ENCODE measurements at places on chromosomes 12 and 14.
A peak's percentile ranks its signal among the peaks of the same experiment; 100 is the strongest.

- peaks cover 13% of the 10 kb centered on the region for H3K36me3 ChIP-seq
- no peaks in the 10 kb centered on the region for H3K27me3 ChIP-seq
- DNase-seq: peak; percentile 67
- H3K4me3 ChIP-seq: no peak overlapping the region
- no peak overlapping the region for H3K27ac ChIP-seq
Measured at GRCh38 chr12:6608592-6609281, 1.6 kb upstream of the CHD4 start.

GRCh38 chr14:104800771-104801519, at the start of gene ZBTB42:
ZBTB42 (plus strand) TSS chr14:104801101; CDS start chr14:104801198, 97 bp downstream.
- peaks cover 15% of the 10 kb centered on the region for H3K4me1 ChIP-seq
- peak; percentile 80 for DNase-seq
- no peaks in the 10 kb centered on the region for H3K36me3 ChIP-seq
- peak within 1 kb of the TSS; percentile 86 for H3K27ac ChIP-seq
- peaks cover 6% of the 10 kb centered on the region for H3K27me3 ChIP-seq

- H3K27me3 ChIP-seq: no peaks in the 10 kb centered on the region
- no peak for DNase-seq
- H3K4me3 ChIP-seq: peak overlapping the region; percentile 2
- H3K27ac ChIP-seq: peak overlapping the region; percentile 14
Measured at GRCh38 chr14:91858536-91859275, 8.6 kb downstream of the TC2N start.

DNA sequence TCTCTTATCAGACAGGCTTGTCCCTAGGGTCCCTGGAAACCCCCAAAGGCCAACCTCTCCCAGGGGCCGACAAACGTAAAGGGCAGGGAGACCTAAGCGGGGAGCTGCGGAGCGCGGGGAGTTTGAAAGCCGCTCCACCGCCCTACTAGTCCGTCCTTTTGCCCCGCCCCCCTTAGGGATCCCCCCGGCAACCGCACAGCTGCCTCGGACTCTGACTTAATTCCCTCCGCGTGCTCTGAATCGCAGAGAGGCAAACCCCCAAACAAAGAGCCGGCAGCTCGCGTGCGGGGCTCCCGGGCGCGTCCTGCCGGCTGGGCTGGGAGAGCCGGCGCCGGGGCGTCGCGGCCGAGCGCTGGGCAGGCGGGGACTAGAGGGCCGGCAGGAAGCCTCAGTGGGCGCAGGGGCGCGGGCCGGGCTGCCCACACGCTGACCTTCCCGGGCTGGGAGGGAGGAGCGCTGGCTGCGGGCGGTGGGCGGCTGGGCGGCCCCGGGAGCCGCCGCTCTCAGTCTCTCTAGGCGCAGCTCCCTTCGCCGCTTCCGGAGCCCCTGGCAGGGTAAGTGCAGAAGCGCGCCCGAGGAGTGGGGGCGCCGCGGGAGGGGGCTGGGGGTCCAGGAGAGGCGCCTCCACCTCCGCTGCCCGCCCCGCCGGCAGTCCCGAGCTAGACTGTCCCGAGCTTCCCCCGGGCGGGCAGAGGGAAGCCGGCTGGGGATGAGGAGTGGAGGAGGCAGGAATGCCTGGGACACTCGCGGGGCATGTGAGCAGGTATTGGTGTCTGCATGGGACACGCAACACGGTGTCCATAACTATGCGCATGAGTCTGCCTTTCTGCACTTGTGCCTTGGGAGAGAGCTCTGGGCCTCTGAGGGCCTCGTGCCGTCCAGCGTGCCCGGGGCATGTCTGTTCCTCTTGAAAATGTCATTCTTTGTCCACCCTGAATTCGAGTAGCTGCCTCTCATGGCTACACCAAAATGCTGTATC, at the start of gene TSPAN11:
Gene TSPAN11, plus strand, starts transcription at position 506 of the 979 bp plus-strand sequence. CDS start 27,244 bp downstream, outside the sequence.
- H3K4me1 ChIP-seq: no peaks in the 10 kb centered on the region
- no peak within 1 kb of the TSS for H3K27ac ChIP-seq
- H3K27me3 ChIP-seq: peaks cover 42% of the 10 kb centered on the region
- H3K4me3 ChIP-seq: no peak within 1 kb of the TSS

DNA sequence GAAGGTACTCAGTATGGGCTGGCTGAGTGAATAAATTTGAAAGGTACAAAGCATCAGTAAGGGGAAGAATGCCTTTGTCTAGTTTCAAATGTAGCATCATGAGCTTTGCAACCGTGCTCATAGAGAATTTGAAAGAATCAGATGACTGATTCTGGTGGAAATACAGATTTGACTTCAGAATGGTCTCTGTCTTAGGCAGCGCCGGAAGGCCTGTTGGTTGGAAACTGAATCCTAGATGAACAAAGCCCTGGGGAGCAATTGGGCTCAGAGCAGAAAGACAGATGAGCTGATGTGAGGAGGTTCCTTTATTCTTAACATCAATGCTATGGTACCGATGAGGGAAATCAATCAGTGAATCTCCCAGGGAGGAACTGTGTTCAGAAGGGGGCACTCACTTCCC, 137.3 kb downstream of the SNAPC1 start:
- no peak overlapping the region for H3K27ac ChIP-seq

DNA sequence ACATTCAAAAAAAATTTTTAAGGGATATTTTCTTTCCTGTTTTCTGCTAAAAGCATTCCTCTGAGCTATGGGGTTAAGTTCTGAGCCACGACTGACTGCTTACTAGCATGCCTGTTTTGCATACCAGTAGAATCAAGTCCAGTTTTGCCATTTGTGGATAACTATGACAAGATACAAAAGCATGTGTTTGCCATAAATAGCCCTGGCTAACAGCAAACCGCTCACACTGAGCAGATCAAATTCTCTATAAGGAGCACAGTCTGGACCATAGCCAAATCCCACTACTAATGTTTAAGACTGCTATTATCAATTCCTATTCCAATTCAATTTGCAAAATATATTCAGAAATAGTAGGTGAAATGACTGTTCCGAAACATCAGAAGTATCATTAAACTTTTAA, 3.2 kb downstream of the CFL2 start:
- H3K27me3 ChIP-seq: peaks cover 3% of the 10 kb centered on the region
- H3K36me3 ChIP-seq: peaks cover 7% of the 10 kb centered on the region
- H3K4me3 ChIP-seq: no peak overlapping the region
- H3K4me1 ChIP-seq: peaks cover 14% of the 10 kb centered on the region
- no peak for DNase-seq

- no peaks in the 10 kb centered on the region for H3K27me3 ChIP-seq
- no peak overlapping the region for H3K27ac ChIP-seq
- H3K36me3 ChIP-seq: peaks cover 2% of the 10 kb centered on the region
- DNase-seq: no peak
- peaks cover 6% of the 10 kb centered on the region for H3K4me1 ChIP-seq
Measured at GRCh38 chr14:105387530-105387922, 10.8 kb upstream of the TEX22 start.

- no peaks in the 10 kb centered on the region for H3K27me3 ChIP-seq
- H3K4me3 ChIP-seq: no peak overlapping the region
- no peaks in the 10 kb centered on the region for H3K36me3 ChIP-seq
- no peak overlapping the region for H3K27ac ChIP-seq
- no peaks in the 10 kb centered on the region for H3K4me1 ChIP-seq
- DNase-seq: no peak
Measured at GRCh38 chr12:74732826-74733225, 195.2 kb downstream of the ATXN7L3B start.

DNA sequence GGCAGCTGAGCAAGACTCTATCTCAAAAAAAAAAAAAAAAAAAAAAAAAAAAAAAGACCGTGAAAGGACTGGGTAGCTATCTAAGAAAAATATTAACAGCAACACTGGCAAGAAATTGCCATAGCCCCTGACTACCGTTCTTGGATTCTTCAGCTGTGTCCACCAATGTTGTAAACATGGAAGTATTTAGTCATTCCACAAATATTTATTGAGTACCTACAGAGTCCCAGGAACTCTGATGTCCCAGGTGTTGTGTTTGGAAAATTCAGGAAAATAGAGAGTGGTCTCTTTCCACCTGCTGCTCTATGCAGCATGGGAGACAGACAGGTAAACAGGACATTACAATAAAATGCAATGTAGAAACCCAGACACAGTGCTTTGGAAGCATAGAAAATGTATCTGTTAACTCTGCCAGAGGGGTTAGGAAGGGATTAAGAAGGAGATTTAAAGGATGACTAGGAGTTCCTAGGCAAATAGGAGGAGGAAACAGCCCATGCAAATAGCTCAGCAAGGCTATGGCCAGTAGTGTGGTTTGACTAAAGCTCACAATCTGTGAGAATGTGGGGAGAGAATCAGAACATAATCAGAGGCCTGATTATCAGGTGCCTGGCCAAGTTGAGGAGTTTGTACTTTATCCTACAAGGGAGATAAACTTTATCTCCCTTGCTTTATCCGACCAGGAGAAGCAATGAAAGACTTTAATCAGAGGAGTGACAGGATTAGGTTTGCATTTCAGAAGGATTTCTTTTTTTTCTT, 2.1 kb upstream of the DLST start:
- H3K4me1 ChIP-seq: peaks cover 47% of the 10 kb centered on the region
- H3K27me3 ChIP-seq: no peaks in the 10 kb centered on the region
- H3K36me3 ChIP-seq: peaks cover 13% of the 10 kb centered on the region
- no peak overlapping the region for H3K4me3 ChIP-seq
- no peak for DNase-seq

All from activated naive CD8-positive, alpha-beta T cell treated with anti-CD3 and anti-CD28 coated beads, Interleukin-2, amount 10 ng/mL, durations not matched to agents 7 days and 5 days (primary cell).